ENCODE measurements at places on chromosomes 12 and 14.

GRCh38 chr12:123141615-123142517, 9.0 kb downstream of the PITPNM2 start:
- DNase-seq, result no peak

DNA sequence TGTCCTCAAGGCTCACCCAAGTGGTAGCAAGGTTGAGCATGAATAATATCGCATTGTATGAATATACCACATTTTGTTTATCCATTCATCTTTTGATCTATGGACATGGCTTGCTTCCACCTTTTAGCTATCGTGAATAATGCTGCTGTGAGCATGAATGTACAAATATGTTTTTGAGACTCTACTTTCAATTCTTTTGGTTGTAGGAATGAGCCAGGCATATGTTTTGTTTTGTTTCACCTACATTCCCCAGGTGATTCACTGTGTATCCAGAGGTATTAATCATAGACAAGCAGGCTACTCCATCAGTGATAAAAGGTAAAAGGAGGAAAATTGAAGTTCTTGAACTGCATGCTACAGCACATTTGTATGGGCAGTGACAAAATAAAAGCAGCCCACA, 35.8 kb downstream of the CDKL1 start:
- no peak for DNase-seq

DNA sequence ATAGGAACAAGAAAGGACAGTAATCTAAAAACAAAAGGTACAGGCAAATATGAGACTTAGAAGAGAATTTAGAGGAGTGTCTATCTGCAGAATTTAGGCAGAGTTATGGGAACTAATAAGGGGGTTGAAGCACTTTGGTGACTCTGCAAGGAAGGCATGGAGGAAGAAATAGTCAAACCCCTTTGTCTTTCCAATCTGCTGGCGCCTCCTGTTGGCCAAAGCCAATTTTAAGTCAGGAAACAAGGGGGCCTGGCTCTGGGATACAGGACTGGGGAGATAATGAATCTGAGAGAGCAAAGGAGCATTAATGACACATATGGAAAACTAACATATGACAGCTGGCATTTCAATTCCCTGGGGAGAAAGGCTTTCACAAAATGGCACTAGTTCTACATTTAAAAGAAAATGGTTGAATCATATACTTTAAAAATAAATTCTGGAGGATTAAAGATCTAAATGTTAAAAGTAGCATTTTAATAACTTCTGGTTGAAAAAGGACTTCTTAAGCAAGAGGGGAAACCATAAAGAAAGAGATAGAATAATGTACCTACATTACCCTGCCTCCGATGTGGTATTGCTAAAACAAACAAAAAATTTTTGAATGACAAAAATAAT, 48.5 kb upstream of the CSRP2 start:
- no peak for DNase-seq

- DNase-seq, result no peak
These were observed 20.2 kb upstream of the SERPINA1 start for GRCh38 chr14:94408546-94409095.

- no peak for DNase-seq
These were observed 4.6 kb upstream of the SEC23A start for GRCh38 chr14:39107591-39107996.

DNA sequence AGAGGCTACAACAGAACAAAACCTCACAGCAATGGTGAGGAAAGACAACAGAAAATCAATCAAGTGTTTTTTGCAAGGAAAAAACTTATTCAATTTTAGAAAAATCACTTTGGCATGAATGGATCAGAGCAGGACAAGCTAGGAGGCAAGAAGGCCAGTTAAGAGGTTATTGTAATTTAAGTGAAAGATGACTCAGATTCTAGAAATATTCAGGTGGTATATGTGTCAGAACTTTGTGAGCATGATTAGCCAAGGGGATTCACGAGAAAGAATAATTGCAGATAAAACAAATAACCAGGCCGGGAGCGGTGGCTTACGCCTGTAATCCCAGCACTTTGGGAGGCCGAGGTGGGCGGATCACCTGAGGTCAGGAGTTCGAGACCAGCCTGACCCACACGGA, 12.7 kb downstream of the GCH1 start:
- DNase-seq, result no peak

- no peak for DNase-seq
These were observed 11.7 kb downstream of the NAV3 start for GRCh38 chr12:77842430-77842829.

- DNase-seq, result no peak
These were observed 11.5 kb downstream of the ALG10 start for GRCh38 chr12:34033628-34034296.
